ENCODE measurements at places on chromosomes 16 and 17.

- DNase-seq, result no peak
Measured at GRCh38 chr16:53839150-53839549, 135.2 kb downstream of the FTO start.

GRCh38 chr16:8718851-8719680, 44.6 kb downstream of the ABAT start:
- no peak for DNase-seq

GRCh38 chr16:56679818-56680217, 2.5 kb upstream of the MT1X start:
- DNase-seq, result no peak

GRCh38 chr16:29811170-29811895, 660 bp upstream of the PRRT2 start:
- peak; percentile 51 for DNase-seq

DNA sequence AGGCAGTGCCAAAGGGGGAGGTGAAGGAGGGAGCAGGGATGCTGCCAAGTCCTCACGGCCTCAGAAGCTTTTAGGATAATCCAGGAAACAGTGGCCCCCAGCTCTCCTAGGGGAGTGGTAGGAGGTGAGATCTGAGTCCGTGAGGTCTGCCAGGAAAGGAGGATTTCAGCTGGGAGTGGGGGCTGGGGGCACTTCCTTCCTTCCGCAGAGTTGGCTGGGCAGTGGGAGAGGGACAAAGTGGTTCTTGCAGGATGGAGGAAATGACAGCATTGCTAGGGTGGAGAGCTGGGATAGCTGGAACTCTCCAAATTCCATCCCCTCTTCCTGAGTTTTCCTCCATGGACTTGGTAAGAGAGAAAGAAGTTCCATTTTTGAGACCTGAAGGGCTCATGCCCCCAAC, 4.8 kb upstream of the SP6 start:
- DNase-seq, result no peak

DNA sequence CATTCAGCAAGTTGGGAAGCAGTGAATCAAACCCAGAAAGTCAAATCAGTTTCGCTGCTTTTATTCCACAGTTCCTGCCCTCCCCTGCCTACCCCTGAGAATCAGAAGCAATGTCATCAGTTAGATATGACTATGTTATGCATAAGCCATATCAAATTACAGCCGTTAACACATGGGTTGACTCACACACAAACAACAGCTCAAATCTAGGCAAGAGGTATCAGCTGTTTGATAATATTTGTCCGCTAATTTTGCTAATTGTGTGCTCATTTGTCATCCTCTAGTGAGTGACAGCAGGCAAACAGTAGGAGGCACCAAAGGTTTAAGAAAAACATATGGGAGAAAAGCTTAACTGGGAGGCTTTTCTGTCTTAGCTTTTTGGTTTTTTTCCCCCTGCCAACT, 327.4 kb upstream of the CCL2 start:
- DNase-seq, result no peak

GRCh38 chr16:12998361-12999085, 97.1 kb downstream of the SHISA9 start:
- DNase-seq, result no peak

DNA sequence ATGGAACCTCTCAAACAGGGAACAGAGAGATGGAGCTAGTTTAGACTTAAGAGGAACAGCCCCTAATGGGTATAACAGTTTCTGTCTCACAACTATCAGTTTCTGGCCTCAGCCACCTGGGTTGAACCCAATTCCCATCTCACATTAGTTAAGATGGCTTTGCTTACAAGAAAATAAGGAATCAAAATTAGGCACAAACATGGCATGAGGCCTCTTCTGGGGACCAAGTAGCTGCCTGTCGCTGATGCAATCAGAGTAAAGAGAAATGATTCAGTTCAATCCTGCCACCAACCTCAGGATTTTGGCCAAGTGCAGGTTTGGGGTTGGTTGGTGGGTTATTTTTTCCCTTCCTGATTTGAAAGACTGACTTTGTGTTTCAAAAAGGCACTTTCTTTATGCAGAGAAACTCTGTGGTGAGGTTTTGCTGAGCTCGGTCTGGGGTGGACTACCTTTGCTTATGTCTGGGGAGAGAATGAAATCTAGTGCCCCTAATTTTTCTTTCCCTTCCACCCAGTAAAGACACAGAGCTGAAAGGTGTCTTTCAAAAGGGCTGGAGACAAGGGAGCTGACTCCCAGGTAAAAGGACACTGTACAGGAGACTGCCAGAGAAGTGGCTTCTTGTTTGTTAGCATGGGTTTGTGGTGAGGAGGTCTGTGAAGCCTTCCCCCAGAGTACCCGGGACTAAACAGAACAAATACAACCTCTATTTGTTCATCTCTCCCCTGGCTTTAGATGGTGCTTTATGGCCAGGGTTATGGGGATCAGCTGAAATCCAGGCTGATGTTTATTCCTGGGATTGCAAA, 44.8 kb upstream of the NFAT5 start:
- no peak for DNase-seq

DNA sequence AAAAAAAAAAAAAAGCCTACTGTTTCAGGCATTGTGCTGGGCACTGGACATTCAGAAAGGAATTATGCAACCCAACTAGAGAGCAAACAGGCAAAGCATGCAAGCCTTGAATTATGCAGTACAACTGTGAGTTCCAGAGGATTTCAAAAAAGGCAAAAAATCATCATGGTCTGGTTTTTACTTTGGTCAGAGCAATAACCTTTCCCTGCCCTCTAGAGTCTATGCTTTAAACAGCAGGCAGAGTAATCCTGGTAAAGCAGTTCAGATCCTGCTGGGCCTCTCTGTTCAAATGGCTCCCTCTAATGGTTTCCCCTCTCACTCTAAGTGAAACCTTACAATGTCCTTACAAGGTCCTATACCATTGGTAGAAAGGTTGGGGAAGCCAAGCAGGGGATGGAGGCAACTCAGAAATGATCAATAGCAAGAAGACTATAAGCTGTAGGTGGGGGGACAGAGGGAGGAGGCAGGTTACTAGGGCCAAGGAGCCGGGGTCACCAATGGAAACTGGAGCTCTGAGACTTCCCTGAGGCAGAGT, 4.6 kb upstream of the TAF15 start:
- no peak for DNase-seq

DNA sequence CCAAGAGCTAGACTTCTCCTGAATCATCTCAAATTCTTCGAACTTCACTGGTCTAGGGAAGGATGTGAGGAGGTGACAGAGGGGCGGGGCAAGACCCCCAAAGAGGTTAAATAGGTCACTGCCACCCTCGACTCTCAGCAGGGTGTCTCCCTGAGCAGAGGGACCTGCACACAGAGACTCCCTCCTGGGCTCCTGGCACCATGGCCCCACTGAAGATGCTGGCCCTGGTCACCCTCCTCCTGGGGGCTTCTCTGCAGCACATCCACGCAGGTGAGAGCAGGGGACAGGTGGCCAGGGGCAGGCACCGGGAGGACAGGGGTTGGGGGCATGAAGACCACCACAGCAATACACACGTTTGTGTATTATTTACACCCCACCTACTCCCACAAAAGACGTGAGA, 9.2 kb downstream of the CCL17 start:
- DNase-seq, result no peak

GRCh38 chr16:83940630-83941378, 12.2 kb upstream of the OSGIN1 start:
- DNase-seq, result no peak

DNA sequence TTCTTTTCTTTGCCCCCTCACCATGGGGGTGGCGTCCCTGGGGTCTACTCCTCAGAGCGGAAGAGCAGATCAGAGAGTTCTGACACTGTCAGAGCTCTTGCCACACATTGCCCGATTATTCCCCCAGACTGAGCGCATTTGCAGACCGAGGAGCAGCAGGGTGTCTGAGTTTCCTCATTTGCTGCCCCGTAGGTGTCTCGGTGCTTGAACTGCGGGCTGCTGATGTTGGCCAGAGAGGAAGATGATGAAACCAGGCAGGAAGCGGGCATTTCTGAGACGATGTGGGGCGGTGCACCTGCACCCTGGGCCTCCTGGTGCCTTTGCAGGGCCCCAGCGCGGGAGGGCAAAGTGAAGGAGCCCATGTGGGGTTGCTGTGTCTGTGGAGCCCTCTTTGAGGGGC, 55.2 kb downstream of the ARSG start:
- peak; percentile 28 for DNase-seq

- DNase-seq, result no peak
Measured at GRCh38 chr17:16477255-16477654, 14.7 kb downstream of the LRRC75A start.

All from stimulated activated CD4-positive, alpha-beta T cell treated with anti-CD3 and anti-CD28 coated beads, Interleukin-15, amount 100 ng/mL, for 1 hour (primary cell).